ENCODE measurements at places on chromosomes 1 and 21.

GRCh38 chr1:186093437-186093836 is 281.6 kb downstream of the TPR start:
- DNase-seq = no peak

GRCh38 chr1:18179009-18179408 is 71.4 kb downstream of the IGSF21 start:
- DNase-seq = no peak

GRCh38 chr1:161076410-161076809 is 6.7 kb upstream of the ARHGAP30 start:
- DNase-seq = no peak

- DNase-seq = no peak
Measured at GRCh38 chr1:109979489-109980091, 5.0 kb upstream of the AHCYL1 start.

GRCh38 chr1:223651291-223651991 is 14.1 kb downstream of the CAPN8 start:
- DNase-seq = no peak

- no peak for DNase-seq
Measured at GRCh38 chr1:3058263-3059030, 10.6 kb upstream of the PRDM16 start.

- no peak for DNase-seq
Measured at GRCh38 chr1:1797731-1798341, 19.6 kb upstream of the NADK start.

DNA sequence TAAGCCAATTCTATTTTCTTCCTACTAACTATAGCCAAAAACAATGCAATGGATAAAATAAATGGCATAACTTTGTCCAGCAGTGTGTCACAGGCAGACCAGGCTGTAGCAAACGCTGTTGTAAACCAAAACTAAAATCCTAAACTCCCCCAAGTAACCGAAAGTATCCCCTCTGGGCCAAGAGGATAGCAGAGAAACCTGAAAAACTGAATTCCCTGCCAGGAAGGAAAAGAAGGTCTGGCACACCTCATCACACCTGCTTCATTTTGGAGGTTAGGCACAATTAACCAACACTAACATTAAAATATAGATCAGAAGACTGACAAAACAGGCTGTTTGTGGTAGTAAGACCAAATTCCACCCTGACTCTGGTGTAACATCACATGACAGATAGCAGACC is 356.8 kb upstream of the C1orf87 start:
- no peak for DNase-seq

GRCh38 chr1:165371588-165372225 is 15.2 kb upstream of the LMX1A start:
- no peak for DNase-seq

DNA sequence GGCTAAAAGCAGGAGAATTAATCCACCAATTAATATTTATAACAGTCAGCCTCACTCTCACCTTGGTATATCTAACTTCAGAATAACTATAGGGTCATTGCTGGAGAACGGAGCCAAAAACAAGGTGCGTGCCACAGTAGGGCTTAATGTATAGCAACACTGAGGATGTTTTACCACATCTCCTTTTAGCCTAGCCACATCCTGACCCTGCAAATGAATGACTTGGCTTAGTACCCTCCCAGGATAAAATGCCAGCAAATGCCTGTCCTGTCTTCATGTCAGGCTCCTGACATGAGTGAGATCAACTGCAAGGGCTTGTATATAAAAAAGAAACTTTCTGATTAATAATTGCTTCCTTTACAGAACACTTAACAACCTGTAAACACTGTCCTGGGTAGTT is 2.7 kb upstream of the CDC42BPA start:
- no peak for DNase-seq

- DNase-seq = no peak
Measured at GRCh38 chr1:244705261-244706234, 52.6 kb downstream of the DESI2 start.

DNA sequence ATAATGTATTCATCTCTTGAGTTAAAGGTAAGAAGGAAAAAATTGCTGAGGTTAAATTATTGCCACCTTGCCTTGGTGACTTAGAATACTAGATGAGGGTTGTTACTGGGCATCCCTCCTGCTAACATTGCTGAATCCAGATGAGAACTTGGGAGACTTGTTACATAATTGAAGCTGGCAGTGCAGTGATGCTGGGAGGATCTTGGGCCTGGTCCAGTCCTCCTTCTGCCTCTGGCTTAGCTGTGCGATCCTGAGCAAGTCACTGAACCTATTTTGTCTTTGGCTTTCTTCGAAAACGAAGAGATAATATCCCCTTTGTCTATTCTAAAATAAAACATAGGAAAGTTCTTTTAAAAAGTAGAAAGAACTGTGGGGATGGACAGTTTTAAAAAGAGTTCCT is 244.9 kb upstream of the NRIP1 start:
- no peak for DNase-seq

GRCh38 chr1:151759241-151759640 is 4.1 kb downstream of the MRPL9 start:
- no peak for DNase-seq

GRCh38 chr1:29134695-29135028 is 11.0 kb upstream of the TMEM200B start:
- DNase-seq = no peak

- DNase-seq = no peak
Measured at GRCh38 chr1:24931146-24931467, 1.0 kb upstream of the RUNX3 start.

DNA sequence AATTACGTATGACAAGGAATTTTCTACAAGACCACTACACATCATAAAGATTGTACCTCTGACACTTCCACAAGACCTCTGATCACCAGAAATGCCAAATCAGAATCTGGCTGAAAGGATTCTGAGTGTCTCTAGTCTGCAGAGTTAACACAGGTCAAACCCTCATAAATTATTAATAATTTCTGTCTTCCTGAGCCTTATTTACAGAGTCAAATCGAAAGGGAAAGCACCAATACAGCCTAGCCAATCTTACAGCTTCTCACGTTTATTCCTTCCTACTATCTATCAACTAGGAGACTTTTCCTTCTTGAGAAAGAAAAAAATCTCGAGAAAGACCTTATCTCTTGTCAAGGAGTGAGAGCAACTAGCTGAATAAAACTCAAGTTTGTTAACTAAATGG is 2151.6 kb downstream of the MRPL39 start:
- no peak for DNase-seq

- DNase-seq = no peak
Measured at GRCh38 chr1:61310538-61310937, 228.2 kb downstream of the NFIA start.

GRCh38 chr1:181057079-181057478 is 23.3 kb downstream of the MR1 start:
- no peak for DNase-seq

- no peak for DNase-seq
Measured at GRCh38 chr21:38660333-38661196, 145.2 kb upstream of the ETS2 start.

DNA sequence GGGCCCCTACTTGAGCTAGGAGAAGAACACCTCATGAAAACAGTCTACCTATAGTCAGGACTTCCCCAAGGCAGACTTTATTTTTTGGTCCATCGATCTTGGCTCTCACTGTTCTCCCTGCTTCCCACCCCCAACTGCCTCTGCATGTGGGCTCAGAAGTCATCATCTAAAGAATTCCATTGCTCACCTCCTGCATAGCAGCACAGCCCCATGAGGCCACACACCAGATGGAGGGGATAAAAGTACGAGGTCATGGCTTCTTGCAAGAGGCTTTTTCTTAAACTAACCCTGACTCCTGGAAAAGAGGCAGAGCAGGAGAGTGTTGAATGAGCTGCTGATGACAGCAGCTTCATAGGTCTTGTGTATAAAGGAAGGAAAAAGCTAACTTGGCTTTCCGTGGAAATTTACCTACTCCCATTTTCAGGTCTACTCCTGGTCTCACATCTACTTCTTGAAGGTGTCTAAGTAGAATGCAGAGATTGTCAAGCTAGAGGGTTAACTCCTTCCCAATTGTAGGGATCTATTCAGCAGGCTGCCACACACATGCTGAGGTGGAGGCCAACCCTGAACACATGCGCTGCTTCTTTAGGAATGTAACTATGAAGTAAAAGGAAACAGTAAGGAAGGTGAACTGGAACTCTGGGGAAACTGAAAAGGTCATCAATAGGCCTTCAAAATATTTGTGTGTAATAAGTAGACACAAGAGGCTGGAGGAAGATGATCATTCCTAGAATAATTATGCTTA is 18.7 kb downstream of the WNT2B start:
- DNase-seq = no peak

GRCh38 chr1:108512239-108513043 is 47.5 kb upstream of the EEIG2 start:
- DNase-seq = no peak

- no peak for DNase-seq
Measured at GRCh38 chr1:3714814-3715213, 37.4 kb upstream of the CCDC27 start.

- DNase-seq = no peak
Measured at GRCh38 chr1:15343099-15343498, 66.6 kb upstream of the EFHD2 start.

DNA sequence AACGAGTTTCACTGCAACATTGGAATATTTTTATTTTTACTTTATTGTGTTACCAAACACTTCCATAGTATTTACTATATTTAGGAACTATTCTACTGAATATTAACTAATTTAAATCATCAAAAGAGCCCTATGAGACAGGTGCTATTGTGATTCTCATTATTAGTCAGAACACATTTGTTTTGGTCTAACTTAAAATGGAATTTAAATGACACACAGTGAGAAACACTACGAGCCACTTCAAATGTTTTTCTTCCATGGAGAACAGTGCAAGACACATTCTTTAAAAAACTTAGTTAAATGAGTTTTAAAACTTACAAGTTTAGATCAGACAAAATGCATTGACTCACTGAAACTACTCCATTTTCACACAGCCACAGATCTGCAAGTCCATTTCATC is 6.6 kb upstream of the TRAF3IP3 start:
- no peak for DNase-seq

DNA sequence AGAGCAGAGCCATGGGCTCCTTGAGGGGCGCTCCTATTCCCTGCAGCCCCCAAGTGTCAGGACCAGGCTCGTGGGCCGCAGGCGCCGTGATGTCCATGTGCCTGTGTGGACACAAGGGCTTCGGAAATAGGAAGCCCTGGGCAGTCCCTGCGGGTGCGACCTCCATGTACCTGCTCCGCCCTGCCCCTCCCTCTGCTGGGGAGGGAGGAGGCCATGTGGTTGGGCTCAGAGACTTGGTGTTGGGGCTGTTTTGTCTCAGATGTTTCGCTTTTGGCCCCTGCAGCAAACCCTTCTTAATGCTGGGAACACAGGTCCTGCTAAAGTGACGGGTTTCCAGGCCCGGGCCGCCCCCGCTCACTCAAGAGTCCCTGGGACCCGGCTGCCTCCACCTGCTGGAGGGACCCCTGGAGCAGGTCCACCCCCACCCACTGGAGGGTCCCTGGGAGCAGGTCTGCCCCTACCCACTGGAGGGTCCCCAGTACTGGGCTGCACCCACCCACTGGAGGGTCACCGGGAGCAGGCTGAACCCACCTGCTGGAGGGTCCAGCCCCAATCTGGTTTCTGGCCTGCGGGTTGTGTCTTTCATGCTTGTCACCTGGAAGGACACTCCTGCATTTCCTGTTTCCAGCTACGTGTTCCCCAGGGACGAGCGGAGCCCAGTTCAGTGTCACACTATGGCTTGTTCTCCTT is 156.5 kb downstream of the PEX14 start:
- no peak for DNase-seq

- no peak for DNase-seq
Measured at GRCh38 chr21:46431884-46432488, 26.7 kb upstream of the DIP2A start.

DNA sequence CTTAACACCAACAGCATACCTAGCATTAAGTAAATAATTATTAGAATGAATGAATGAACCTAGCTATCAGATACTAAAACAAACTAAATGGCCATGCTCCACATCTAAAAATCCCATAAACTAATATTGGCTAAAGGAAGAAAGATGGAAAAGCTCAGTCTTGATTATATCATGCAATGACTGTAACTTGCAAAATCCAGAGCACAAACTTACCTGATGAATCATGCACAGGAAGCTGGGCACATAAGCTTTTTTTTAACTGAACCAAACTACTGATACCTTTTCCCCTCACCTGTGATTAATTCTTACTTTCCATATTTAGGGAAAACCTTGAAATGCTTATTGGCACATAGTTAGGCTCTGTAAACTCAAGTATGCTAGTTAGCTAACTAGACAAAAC is 70.2 kb downstream of the KIF14 start:
- no peak for DNase-seq

DNA sequence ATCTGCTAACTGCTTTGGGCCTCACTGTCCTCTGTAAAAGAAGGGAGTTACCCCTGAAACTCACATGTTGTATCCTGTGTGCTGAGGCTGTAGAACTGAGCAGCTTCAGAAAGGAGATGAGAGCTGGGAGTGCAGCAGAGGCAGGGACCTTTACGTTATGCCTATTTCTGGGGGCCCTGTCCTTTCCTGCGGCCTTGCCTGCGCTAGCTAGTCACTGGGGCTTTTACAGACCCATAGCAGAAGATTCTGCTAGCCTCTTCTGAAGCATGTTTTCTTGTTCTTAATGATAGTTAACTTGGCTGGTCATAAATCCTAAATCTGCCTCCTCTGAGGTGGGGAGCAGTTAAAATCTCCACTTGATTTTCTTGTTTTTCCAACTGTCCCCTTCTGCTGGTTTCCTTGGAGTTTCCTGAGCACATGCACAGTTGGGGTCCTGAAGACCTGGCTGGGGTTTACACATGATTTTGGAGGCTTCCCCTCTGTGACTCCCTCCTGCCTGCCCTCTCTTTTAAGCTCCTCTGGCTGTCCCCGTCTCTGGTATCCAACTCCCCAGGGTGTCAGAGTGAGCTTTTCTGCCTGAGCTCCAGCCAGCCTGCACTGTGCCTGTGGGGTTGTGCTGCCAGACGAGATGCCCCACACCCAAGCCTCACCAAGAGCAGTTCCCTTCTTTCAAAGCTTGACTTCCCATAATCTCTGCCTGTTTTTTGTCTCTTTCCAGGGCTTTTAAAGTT is 76.6 kb downstream of the NOS1AP start:
- DNase-seq = no peak

- DNase-seq = no peak
Measured at GRCh38 chr1:60390593-60391282, 317.2 kb upstream of the C1orf87 start.

DNA sequence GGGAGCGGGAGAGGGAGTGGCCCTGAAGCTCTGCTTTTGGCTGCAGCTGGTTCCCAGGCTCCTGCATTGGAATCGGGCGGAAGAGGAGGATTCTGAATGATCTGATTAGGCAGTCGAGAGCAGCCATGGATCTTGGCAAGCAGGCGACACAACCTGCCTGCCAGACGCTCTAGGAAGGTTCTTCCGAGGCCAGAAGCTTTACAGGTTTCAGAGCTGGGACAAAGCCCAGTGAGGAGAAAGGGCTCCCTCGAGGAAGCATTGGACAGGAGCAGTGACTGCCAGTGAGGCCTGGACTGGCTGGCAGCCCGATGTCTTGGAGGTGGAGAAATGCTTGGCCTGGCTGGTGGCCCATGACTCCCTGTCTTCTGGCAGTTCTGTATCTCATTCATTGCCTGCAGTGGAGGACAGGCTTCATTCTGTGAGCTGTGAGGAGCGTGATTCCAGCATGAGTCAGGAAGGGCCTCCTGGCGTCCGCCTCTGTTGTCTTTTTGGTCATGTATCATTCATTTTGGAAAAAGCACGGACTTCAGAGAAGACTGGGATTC is 132.7 kb upstream of the IPO9 start:
- DNase-seq = no peak

Data from stimulated activated CD4-positive, alpha-beta T cell treated with anti-CD3 and anti-CD28 coated beads, Interleukin-1b, Interleukin-23, amount 100 ng/mL, for 1 hour (primary cell).